ENCODE measurements at places on chromosomes 2 and 18.

GRCh38 chr2:222483513-222484039 is 59.2 kb downstream of the SGPP2 start:
- no peak for DNase-seq

GRCh38 chr2:120701499-120701898 is 34.2 kb upstream of the GLI2 start:
- DNase-seq, result no peak

GRCh38 chr2:12931186-12931844 is 214.6 kb downstream of the TRIB2 start:
- DNase-seq, result no peak

DNA sequence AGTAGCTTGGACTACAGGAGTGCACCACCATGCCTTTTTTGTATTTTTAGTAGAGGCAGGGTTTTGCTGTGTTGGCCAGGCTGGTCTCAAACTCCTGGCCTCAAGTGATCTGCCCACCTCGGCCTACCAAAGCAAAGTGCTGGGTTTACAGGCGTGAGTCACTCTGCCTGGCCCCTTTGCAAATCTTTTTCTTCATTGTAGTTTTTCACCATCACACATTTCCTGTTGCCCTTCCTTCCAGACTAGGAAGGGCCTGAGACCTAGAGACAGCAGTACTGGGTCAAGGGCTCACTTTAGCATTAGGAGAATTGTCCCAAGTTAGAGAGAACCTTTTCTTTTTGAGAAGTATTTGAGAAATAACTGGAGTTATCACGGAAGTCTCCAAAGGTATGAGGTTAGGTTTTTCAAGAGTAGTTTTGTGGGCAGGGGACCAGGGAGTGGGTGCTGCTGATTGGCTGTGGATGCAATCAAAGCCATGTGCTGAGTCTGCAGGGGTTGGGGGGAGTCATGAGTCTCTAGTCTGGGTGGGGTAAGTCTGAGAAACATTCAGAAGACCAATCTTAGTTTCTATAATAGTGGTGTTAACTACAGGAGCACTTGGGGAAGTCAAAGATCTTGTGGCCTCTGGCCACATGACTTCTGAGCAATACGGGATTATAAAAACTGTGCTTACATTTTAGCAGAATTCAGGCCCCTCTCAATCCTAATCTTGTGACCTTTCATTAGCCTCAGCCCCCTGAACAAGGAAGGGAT is 23.7 kb downstream of the B3GNT2 start:
- no peak for DNase-seq

All from T1000 (cell line).